T-cell (primary cell): ENCODE measurements at places on chromosomes 5 and 9. TPM values are rescaled to one million over a fixed set of nuclear protein-coding genes. Genes with fewer than 3 reads are reported as not detected.

DNA sequence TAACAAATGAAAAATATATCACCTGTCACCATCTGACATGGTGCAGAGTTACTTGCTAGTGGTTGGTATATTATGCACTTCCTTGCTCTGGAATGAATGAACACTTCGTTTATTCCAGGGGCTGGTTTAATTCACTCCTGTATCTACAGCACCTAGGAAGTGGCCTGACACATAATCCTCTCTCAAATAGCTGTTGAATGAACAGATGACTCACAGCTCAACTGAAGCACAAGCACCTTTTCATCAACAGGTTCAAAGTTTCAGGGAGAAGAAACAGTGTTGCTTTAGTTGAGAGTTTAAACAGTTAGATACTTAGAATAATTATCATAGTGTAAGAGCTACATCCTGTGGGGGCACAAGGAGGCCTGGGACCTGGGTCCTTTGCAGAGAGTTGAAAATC is 135.0 kb upstream of the DAP start:
- DNase-seq: no peak

DNA sequence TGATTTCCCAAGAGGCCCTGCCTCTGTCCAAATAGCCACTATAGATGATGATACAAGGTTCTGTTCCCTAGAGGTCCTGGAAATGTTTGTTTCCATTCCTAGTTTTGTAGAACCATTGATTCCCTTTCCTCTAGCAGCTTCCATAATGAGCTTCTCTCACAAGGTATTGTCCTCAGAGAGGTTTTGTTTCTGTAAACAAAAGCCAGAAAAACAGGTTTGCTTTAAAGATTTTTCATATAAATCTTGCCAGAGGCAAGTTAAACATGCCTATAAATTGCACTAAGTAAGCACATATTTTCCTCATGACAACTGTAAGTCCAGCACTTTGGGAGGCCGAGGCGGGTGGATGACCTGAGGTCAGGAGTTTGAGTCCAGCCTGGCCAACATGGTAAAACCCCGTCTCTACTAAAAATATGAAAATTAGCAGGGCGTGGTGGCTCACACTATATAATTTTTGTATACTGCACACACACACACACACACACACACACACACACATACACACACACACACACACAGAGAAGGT is 1787.7 kb downstream of the EFNA5 start:
- DNase-seq: no peak

DNA sequence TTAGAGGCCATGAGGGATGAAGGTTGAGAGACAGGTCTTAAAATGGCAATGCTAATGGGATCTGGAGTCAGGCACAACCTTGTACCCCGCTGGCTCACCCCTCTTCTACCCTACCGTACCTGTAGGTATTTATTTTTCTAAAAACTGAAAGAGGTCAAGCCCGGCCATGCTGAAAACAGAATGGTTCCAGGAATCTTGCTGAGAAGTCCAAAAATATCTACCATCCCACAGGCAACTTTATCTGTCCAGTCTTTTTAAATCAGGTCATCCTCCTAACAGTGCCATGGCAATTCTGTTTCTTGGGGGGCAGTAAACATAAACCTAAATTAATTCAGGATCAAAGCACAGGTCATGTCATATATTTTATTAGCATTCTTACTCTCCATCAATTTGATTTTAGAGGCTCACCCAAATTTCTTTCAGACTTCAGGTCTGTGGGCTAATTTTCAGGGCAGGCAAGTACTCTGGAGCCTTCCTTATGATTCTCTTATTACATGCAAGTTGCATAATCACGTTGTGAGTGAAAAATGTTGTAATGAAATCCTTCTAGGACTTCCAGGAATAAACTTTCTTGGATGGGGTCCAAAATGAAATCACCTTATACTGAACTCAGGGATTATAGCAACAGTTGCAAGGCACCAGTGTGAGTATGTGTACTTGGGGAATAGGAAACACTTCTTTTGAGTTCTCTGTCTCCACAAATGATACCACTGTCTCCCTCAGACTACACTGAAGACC is 102.7 kb upstream of the NREP start:
- DNase-seq: no peak

GRCh38 chr9:128254855-128255759 is 20.7 kb downstream of the GOLGA2 start:
- peak; percentile 16 for DNase-seq

ARID3C gene
- total RNA-seq: not detected

GRCh38 chr5:88805151-88805784 is 77.7 kb downstream of the MEF2C start:
- no peak for DNase-seq

PCDHGC5 gene
- total RNA-seq: not detected

GRCh38 chr5:177362610-177363507 is 5.1 kb downstream of the RGS14 start:
- DNase-seq: peak; percentile 57

NR4A3 gene
- total RNA-seq: 24.6 TPM

DNA sequence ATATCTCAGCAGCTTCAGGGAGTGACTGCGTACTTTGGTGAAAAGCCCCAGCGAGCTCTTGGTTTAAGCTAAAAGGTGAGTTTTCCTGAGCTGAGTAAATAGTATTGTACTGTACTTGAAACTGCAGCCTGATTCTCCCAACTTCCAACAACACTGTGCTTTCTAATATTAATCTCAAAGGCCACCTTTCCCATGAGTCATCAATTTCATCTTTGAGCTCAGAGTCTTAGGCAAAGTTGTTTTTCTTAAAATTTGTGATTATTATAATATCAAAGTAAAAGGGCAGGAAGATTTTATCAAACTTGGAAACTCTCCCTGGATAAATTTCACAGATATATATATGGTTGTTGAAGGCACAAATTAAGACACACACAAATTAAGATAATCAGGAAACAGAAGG is 51.0 kb downstream of the TRPC7 start:
- no peak for DNase-seq

DNA sequence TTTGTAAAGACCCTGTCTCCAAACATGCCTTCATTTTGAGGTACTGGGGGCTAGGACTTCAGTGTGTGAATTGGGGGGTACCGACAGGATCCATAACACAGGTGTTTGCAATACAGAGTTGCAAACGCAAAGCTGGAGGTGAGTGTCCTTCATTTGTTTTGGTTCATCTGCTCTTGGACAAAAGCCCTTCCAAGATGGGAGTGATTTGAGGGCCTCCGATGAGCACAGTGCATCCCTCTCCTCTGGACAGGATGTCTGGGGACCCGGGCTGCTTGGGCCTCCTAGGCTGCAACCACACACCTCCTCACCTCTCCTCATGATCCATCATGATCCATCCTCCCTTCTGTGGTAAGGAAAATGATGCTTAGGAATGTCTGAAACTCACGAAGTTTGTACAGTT is 23.8 kb downstream of the FGD3 start:
- DNase-seq: no peak

FYB1 gene
- 769 TPM for total RNA-seq

GRCh38 chr9:136697146-136697820 is 10.0 kb upstream of the AGPAT2 start:
- no peak for DNase-seq

TMEM252 gene
- not detected for total RNA-seq

DNA sequence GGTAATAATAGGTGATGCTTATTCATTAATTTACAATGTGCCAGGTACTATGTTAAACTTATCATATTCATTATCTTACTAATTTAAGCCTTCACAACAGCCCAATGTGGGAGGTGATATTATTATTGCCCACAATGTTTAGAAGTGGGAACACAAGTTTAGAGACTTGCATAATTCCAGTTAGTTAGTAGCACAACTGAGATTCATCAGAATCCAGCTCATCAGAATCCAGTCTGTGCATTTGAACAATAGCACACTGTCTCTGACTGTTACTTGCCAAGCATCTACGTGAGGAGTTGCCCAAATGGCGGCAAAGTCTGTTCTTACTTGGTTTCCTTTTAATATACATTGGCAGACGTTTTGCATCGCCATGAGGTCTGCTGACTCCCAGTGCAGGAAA is 110.9 kb upstream of the BASP1 start:
- DNase-seq: no peak

DNA sequence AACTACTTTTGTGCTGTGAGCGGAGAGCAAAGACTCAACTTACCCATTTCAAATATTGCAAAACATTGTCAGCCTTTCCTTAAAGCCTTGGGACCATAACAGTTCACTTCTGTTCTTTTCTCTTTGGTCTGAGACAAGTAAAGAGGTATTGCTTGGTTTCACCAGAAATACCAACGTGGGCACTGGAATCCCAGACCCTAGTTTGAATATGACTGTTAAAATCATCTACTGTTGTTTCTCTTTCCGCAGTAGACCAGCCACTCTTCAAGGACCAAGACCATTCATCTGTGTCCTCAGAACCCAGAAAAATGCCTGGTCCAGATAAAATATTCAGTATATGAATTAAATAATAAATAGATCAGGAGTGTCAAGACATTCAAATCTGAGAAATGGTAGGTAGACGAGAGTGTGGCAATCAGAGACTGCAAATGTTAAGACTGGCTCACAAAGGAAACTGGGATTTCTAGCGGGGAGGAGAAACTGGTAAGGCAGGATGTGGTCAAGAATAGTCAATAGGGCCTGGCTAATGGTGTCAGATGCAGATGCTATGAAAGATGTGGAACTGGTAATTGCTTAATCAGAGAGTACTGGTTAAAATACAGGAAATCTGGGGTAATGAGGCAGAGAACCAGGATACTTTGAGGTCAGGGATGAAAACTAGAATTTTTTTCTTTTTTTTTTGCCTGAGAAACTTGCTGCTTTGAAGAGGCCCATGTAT is 82.1 kb upstream of the IL33 start:
- DNase-seq: no peak

ACTBL2 gene
- total RNA-seq: not detected

- no peak for DNase-seq
Measured at GRCh38 chr5:158619083-158619788, 480.5 kb downstream of the EBF1 start.

ZNF483 gene
- 13.5 TPM for total RNA-seq

DNA sequence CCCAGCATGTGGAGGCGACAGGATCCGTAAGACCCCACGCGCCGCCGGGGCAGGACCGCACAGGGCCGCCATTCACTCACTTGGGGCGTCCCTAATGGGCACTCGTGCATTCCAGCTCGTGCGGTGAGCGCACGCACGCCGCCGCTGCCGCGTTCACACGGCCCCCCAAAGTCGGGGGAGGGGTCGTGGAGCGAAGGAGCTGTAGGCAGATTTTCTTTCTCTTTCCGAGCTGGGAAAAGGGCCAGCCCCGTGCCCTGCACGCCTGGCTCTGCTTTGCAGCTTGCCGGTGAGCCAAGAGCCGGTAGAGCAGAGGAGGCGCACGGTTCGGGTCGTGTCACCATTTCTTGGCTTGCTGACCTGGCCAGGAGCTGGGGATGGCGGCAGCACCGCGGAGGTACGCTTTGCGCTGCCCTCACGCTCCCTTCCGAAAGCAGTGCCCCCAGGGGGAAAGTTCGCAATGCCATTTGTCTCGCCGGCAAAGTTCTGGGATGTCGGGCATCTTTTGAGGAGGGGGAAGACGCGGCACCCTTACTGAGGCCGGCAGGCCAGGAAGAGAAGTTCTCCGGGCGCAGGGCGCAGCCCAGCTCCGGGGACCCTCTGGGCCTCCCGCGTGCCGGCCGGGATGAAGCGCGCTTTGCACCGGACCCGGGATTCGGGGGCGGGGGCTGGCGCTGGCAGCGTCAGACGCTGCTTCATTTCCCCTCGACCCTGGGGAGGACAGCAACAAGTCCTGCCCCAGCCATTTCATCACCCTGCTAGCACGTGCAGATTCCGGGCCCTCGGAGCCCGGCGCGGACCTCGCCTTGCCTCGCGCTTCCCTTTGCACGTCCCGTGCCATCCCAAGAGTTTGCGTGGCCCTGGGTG is 898 bp downstream of the STC2 start:
- no peak for DNase-seq

DDX4 gene
- total RNA-seq: not detected

DNA sequence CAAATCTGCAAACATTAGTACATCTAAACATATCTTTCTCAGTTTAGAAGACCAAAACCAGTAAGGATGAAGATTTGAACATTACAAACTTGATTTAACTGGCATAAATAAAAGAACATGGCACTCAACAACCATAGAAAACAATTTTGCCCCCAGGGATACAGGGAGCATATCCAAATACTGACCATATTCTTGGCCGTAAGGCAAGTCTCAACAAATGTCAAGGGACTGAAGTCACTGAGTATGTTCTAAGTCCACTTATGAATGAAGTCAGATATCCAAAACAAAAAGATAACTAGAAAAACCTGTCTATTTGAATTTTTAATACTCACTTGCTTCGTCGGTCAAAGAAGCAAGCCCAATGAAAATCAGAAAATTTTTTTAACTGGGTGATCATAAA is 14.1 kb downstream of the FEM1C start:
- no peak for DNase-seq

FRRS1L gene
- total RNA-seq: not detected

DNA sequence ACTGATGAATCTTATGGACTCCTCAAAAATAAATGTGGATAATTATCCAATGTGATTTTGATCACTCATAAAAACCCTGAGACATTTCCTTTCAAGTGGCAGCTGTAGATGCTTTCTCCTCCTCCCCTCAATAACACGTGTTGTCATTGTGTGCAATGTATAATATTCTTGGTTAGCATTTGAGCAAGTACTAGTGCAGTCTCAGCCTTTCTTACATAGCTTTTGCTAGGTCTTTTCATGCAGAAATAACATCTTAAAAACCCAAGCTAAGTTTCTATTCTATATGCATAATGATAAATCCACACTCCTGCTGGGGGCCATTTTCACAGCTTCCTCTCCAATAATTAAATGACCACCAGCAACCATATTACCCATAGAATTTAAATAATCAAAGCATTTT is 1835.2 kb upstream of the NUDT12 start:
- DNase-seq: no peak

DNA sequence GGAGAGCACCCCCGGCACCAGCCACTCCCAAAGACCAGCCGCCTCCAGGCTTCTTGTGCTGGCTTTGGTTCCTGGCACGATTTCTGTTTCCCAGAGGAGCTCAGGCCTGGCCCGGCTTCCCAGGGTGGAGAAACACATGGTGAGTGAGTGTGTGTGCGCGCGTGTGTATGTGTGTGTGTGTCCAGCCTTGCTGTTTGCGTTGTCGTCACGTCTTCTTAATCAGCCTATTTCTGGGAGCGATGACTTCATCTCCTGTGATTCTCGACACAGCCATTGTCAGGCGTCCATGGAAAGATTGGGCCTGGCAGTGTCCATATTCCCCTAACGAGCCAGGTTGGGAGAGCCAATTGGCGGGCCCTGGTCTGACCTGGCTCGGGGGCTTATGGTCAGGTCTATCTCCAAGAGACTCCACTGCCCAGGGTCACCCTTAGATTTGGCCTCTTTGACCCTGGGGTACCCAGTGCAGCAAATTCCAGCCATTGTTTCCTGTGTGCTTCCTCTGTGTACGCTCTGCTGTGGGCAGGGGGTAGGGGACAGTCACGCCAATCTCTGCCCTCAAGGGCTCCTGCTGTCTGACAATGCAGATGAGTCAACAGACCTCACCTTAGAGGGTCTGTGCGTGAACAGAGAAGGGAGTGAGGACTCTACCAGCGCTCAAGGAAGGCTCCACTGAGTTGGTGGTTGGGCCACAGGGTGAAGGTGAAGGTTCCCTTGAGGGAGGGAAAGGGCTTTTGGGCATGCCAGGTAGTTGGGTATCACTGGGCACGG is 73.8 kb downstream of the DAB2IP start:
- no peak for DNase-seq

CENPP gene
- total RNA-seq: 1.9 TPM

GZMA gene
- 86.0 TPM for total RNA-seq

C5orf52 gene
- not detected for total RNA-seq

SH3PXD2B gene
- total RNA-seq: 0.38 TPM
